ENCODE measurements at places on chromosomes 2 and 18.

- DNase-seq, result no peak
These were observed 76.4 kb upstream of the TSPYL6 start for GRCh38 chr2:54332386-54332785.

DNA sequence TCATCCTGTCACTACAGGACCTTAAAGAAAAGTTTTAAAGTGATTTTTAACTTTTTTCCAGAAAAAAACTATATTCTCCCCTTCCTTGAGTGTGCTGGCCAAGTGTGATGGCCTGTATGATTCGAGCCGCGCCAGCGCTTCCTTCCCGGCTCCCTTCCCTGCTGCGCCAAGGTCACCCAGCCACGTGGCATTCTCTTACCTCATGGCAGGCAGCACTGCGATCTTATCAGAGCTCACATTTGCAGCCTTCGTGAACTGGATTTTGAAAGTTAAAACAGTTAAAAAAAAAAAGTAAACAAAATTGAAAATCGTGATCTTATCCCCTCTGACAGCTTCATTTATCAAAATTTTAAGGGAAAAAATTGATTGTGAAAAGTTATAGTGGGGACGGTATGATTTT is 279.8 kb downstream of the PTGR3 start:
- no peak for DNase-seq

- no peak for DNase-seq
These were observed 32.2 kb downstream of the PLEKHA3 start for GRCh38 chr2:178512484-178512883.

DNA sequence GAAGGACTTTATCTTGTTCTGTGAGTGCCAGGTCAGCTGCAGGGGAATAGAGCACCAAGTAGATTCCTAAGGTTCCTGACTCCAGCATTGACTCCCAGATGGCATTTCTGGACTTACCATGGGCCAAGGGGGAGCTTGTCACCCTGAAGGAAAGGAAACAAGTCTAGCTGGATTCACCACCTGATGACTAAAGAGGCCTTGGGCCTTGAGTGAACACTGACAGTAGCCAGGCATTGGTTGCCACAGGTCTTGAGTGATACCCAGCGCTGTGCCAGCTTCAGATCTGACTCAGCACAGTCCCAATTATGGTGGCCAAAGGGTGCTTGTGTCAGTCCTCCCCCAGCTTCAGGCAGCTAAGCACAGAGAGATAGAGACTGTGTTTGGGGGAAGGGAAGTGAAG is 40.1 kb upstream of the CAPN13 start:
- DNase-seq, result no peak

Data from effector CD4-positive, alpha-beta T cell (primary cell).